ENCODE measurements at places on chromosomes 2 and 18.

GRCh38 chr18:1779587-1779986, 791.7 kb downstream of the METTL4 start:
- no peak for DNase-seq

DNA sequence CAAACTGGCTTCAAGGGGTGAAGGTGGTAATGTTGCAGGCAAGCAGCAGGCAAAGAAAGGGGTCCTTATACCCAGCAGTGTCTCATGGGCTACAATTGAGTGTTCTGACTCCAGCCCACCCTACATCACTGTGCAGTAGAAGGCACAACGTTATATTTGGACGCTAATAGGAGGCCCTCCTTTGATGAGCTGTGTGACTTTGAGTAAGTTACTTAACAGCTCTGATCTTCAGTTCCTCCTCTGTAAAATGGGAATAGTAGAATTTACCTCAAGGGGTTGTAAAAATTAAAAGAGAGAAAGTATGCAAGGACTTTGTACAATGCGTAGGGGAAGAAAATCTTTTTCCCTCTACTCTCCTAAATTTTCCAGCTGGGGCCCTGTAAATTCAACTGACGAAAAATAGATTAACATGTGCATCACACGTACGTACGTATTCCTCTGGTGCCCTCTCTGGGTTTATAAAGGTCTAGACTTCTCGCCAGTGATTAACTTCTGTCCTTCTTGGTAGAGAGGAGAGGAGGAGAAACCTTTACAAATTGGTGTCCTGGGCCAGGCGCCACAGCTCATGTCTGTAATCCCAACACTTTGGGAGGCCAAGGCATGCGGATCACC, 57.6 kb upstream of the REL start:
- DNase-seq, result no peak

- DNase-seq, result no peak
Measured at GRCh38 chr18:80029690-80030089, 4.5 kb upstream of the RBFA start.

DNA sequence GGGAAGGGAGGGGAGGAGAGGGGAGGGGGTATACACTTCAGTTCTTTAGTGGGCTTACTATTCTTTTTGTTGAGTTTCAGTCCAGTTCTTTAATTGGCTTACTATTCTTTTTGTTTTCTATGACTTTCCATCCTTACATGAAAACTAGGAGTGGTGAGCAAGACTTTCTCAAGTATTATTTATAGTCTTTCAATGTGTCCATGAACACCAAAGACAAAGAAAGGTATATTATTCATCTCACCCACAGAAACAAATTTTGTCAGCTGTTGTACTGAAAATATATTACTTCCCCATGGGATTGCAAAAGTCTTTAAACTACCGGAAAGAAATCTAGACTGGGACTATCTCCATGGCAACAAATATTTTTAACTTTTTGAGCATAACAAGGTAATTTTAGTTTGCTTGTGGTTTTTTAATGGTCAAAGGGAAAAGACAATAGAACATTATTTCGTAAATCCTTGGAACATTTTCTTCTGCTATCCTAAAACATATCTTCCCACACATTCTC, 17.6 kb downstream of the ADAM17 start:
- no peak for DNase-seq

DNA sequence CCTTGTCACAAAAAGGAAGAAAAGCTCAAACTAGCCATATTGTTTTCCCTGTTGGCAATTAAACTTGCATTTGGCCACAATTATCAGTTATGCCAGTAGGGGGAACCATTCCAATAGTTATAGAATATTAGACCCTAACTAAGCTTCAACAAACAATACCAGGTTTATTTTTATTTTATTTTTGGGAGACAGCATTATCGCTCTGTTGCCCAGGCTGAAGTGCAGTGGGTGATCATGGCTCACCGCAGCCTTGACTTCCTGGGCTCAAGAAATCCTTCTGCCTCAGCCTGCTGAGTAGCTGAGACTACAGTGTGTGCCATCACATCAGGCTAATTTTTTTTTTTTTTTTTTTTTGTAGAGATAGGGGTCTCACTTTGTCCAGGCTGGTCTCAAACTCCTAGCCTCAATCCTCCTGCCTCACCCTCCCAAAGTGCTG, 102.1 kb downstream of the ATAD2B start:
- DNase-seq, result peak; percentile 70

GRCh38 chr2:83233326-83233725, 1225.8 kb downstream of the SUCLG1 start:
- no peak for DNase-seq

- DNase-seq, result no peak
Measured at GRCh38 chr2:38125842-38126241, 49.9 kb upstream of the CYP1B1 start.

- DNase-seq, result no peak
Measured at GRCh38 chr2:130391872-130392670, 36.2 kb downstream of the PTPN18 start.

GRCh38 chr18:69674292-69674877, 273.3 kb downstream of the CD226 start:
- DNase-seq, result no peak

- DNase-seq, result no peak
Measured at GRCh38 chr18:57054891-57055290, 92.0 kb upstream of the BOD1L2 start.

- DNase-seq, result no peak
Measured at GRCh38 chr2:201938156-201938775, 95.4 kb upstream of the FZD7 start.

DNA sequence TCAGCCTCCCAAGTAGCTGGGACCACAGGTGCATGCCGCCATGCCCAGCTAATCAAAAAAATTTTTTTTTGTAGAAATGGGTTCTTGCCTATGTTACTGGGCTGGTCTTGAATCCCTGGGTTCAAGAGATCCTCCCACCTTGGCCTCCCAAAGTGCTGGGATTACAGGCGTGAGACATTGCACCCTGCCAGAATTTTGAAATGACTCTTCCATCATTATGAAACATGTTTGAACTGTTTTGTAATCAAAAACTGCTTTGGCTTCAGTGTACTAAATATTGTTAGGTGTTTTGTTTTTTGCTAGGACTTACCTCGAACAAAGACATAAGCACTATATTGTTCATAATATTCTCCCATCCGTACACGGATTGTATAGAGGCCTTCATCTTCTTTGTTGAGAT, 55.8 kb downstream of the MYOM1 start:
- DNase-seq, result no peak

GRCh38 chr2:120775194-120775593, 39.5 kb downstream of the GLI2 start:
- no peak for DNase-seq
